Activated naive CD4-positive, alpha-beta T cell treated with anti-CD3 and anti-CD28 coated beads, Interleukin-2, amount 50 U/mL, for 72 hours (primary cell): ENCODE measurements at places on chromosomes 11 and 22. TPM values are rescaled to one million over a fixed set of nuclear protein-coding genes. Genes with fewer than 3 reads are reported as not detected.

KCNJ1 gene
- not detected for total RNA-seq

PPM1F gene
- total RNA-seq, result 16.8 TPM

MYOD1 gene
- total RNA-seq, result not detected

CBLIF gene
- total RNA-seq, result not detected

SEC14L6 gene
- not detected for total RNA-seq

OR52I1 gene
- not detected for total RNA-seq

GRAMD4 gene
- 42.4 TPM for total RNA-seq
